ENCODE measurements at places on chromosomes 2 and 18.
A peak's percentile ranks its signal among the peaks of the same experiment; 100 is the strongest.

DNA sequence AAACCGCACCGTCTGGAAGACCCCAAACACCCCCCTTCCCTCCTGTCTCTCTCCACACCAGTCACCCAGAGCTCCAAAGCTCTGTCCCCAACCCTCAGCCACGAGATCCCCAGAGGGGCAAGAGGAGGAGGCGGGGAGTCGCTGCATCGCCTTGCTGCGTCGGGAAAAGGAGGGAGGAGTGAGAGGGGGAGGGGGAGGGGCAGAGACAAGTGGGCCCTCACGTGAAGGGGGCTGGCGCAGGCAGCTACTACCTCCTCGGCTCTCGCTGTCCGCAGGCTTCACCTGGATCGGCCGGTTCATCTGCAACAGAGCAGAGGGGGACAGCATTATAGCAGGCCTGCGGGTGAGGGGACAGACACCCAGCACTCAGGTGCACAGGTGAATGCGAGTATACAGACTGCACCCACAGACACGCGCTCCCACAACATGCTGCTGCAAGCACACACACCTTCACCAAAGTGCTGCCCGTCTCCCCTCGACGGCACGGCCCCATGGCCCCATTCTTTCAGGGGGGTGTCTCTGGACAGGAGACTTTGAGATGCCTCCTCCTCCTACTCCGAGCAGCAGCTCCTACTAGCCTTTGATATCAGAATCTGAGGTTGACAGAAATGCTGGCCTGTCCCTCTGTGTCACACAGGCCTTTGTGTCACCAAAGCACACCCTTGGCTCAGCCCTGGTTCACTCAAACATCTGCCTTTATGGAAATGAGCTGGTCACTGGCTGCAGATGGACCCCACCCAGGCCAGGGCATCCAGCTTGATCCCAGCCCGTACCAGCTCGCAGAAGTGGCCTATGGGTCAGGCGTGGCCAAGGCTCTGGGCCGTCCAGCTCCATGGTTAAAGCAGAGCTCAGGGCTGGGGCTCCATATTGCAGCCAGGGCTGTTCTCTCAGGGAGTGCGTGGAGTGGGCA is 243.8 kb downstream of the CELF4 start:
- H3K27me3 ChIP-seq, result no peaks in the 10 kb centered on the region
- H3K36me3 ChIP-seq, result no peaks in the 10 kb centered on the region
- no peak overlapping the region for H3K27ac ChIP-seq
- no peaks in the 10 kb centered on the region for H3K4me1 ChIP-seq
- no peak for DNase-seq
- H3K4me3 ChIP-seq, result no peak overlapping the region

GRCh38 chr2:236688563-236689392 is 119.2 kb downstream of the ACKR3 start:
- H3K27me3 ChIP-seq, result no peaks in the 10 kb centered on the region
- no peaks in the 10 kb centered on the region for H3K36me3 ChIP-seq
- DNase-seq, result no peak
- H3K27ac ChIP-seq, result no peak overlapping the region
- no peak overlapping the region for H3K4me3 ChIP-seq

GRCh38 chr2:190527918-190528317 is 6.6 kb downstream of the NEMP2 start:
- H3K4me1 ChIP-seq, result peaks cover 35% of the 10 kb centered on the region
- H3K27me3 ChIP-seq, result no peaks in the 10 kb centered on the region
- DNase-seq, result no peak
- no peak overlapping the region for H3K27ac ChIP-seq

GRCh38 chr18:10259901-10260300 is 194.5 kb upstream of the APCDD1 start:
- H3K27ac ChIP-seq, result no peak overlapping the region
- no peaks in the 10 kb centered on the region for H3K4me1 ChIP-seq
- H3K27me3 ChIP-seq, result no peaks in the 10 kb centered on the region
- no peak overlapping the region for H3K4me3 ChIP-seq

DNA sequence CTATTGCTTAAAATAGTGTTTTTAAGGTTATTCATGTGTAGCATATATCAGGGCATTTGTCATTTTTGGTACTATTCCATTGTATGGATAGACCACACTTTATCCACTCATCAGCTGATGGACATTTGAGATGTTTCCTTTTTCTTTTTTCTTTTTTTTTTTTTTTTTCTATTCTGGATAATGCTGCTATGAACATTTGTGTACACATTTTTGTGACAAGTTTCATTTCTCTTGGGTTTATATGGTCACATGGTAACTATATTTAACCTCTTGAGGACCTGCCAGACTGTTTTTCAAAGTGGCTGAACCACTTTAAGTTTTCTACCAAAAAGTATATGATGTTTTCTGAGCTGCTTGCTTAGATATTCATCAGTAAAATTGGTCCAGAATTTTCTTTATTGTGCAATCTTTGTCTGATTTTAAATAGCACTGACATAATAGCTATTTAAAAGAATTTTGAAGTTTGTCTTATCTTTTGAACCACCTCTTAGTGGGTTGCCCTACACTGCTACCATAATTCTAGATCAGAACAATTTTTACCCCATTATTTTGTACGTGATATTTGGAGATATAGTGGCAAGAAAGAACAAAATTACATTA is 219.4 kb upstream of the SIX3 start:
- DNase-seq, result no peak
- no peaks in the 10 kb centered on the region for H3K4me1 ChIP-seq
- H3K27me3 ChIP-seq, result no peaks in the 10 kb centered on the region

- H3K4me3 ChIP-seq, result no peak overlapping the region
- no peak overlapping the region for H3K27ac ChIP-seq
- DNase-seq, result no peak
- H3K4me1 ChIP-seq, result no peaks in the 10 kb centered on the region
These were observed 127.8 kb downstream of the TPGS2 start for GRCh38 chr18:36700955-36701354.

GRCh38 chr2:72755647-72756423 is 70.0 kb downstream of the EXOC6B start:
- no peaks in the 10 kb centered on the region for H3K36me3 ChIP-seq
- DNase-seq, result no peak
- H3K27ac ChIP-seq, result no peak overlapping the region
- no peaks in the 10 kb centered on the region for H3K4me1 ChIP-seq
- H3K4me3 ChIP-seq, result no peak overlapping the region
- no peaks in the 10 kb centered on the region for H3K27me3 ChIP-seq

GRCh38 chr2:236341067-236341466 is 76.9 kb upstream of the ASB18 start:
- no peaks in the 10 kb centered on the region for H3K36me3 ChIP-seq
- no peak overlapping the region for H3K4me3 ChIP-seq
- H3K27me3 ChIP-seq, result no peaks in the 10 kb centered on the region
- H3K4me1 ChIP-seq, result no peaks in the 10 kb centered on the region

GRCh38 chr2:181457741-181458425 is 697 bp downstream of the ITGA4 start:
- DNase-seq, result peak; percentile 38
- H3K27me3 ChIP-seq, result no peaks in the 10 kb centered on the region
- H3K27ac ChIP-seq, result peak overlapping the region; percentile 86
- peak overlapping the region; percentile 91 for H3K4me3 ChIP-seq
- peaks cover 37% of the 10 kb centered on the region for H3K4me1 ChIP-seq

- H3K4me1 ChIP-seq, result no peaks in the 10 kb centered on the region
- H3K4me3 ChIP-seq, result no peak overlapping the region
- H3K27ac ChIP-seq, result no peak overlapping the region
- DNase-seq, result no peak
- no peaks in the 10 kb centered on the region for H3K36me3 ChIP-seq
These were observed 25.5 kb downstream of the LYPD6 start for GRCh38 chr2:149355716-149356422.

DNA sequence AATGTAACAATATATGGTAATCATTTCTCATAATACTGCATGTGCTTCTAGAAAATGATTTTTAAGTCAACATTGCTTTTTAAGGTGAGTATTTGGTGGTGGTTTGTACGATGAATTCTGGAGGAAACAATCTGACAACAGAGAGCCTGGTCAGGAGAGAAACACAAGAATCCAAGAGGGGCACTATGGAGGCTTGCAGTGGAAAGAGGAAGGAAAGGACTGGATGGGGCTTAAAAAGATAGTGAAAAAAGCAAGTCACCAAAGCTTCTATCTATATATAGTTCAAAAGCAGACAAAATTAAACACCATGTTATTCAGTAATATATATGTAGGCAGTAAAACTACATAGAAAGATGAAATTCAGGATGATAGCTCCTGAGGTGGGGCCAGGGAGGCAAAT is 109.4 kb upstream of the SERTAD2 start:
- no peak overlapping the region for H3K4me3 ChIP-seq
- H3K27me3 ChIP-seq, result no peaks in the 10 kb centered on the region
- DNase-seq, result no peak
- H3K4me1 ChIP-seq, result peaks cover 6% of the 10 kb centered on the region
- H3K36me3 ChIP-seq, result no peaks in the 10 kb centered on the region
- no peak overlapping the region for H3K27ac ChIP-seq

DNA sequence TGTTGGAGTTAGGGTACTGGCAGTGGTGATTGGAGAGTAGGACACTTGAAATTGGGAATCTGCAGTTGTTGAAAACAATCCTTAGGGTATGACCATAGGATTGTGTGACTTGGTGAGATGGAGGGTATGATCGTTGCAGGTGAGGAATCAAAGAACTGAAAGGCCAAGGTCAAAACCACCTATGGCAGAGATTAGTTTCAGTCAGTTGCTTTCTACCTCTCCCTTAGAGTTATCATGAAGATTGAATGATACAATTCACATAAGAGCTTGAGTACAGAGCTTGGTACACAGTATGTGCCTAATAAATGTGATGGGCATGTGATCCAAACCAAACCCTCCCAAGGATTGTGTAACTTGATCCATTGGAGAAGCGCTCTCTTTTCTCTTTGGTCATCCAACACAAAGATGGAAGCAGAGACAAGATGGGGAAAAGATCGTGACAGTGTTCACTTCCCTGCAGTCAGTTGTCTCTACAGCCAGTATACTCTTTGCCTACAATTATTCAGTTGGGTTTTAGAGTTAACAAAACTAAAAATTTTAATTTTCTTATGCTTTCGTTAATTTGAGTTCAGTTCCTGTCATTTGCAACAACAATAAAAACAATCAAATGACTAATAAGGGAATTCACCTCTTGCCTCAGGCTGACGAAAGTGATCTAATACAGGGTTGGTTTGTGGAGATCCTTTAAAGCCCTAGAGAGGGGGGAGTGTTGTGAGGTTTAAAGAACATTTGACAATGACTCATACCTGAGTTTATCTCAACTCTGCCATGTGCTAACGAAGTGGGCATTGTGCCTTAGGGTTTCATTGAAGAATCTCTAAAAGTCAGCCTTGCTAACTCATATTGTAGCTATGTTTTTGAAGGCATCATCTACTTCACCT is 14.8 kb upstream of the SMAD2 start:
- H3K36me3 ChIP-seq, result no peaks in the 10 kb centered on the region
- no peak overlapping the region for H3K27ac ChIP-seq
- no peaks in the 10 kb centered on the region for H3K4me1 ChIP-seq
- H3K4me3 ChIP-seq, result no peak overlapping the region
- no peak for DNase-seq

DNA sequence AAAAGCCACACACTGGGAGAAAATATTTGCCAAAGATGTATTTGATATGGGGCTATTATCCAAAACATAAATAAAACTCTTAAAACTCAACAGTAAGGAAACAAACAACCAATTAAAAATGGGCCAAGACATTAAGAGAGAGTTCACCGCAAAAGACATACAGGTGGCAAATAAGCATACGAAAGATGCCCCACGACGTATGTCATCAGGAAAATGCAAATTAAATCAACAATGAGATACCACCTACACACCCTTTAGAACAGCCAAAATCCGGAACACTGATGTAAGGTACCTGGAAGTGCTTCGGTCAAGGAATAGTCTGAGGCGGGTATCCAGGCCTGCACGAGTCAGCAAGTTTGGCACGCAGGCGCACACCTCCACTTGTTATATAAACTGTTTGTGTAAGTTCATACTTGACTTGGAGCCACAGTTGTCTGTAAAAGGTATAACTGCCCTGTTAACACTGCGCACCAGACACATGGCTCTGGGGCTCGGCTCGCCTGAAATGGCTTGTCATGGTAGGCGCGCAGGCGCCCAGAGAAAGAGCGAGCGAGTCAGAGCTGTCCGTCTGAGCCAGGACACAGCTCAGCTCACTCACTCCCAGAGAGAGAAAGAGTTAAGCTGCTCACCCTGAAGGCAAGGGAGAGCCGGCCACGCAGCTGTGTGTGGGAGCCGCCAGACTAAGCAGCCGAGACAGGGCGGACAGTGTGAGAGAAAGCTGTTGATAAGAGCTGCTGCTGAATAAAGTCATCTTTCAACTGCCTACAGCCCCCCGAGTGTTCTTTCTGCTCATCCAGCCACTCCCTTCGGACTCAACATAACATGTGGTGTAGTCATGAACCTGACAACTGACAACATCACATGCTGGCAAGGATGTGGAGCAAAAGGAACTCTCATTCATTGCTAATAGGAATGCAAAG is 87.3 kb downstream of the HNRNPLL start:
- no peak for DNase-seq
- H3K36me3 ChIP-seq, result no peaks in the 10 kb centered on the region
- H3K27me3 ChIP-seq, result no peaks in the 10 kb centered on the region
- no peak overlapping the region for H3K4me3 ChIP-seq
- H3K27ac ChIP-seq, result no peak overlapping the region

GRCh38 chr2:59195851-59196250 is 954.7 kb upstream of the FANCL start:
- H3K4me1 ChIP-seq, result no peaks in the 10 kb centered on the region
- H3K27me3 ChIP-seq, result no peaks in the 10 kb centered on the region
- no peak overlapping the region for H3K4me3 ChIP-seq
- DNase-seq, result no peak
- no peaks in the 10 kb centered on the region for H3K36me3 ChIP-seq

DNA sequence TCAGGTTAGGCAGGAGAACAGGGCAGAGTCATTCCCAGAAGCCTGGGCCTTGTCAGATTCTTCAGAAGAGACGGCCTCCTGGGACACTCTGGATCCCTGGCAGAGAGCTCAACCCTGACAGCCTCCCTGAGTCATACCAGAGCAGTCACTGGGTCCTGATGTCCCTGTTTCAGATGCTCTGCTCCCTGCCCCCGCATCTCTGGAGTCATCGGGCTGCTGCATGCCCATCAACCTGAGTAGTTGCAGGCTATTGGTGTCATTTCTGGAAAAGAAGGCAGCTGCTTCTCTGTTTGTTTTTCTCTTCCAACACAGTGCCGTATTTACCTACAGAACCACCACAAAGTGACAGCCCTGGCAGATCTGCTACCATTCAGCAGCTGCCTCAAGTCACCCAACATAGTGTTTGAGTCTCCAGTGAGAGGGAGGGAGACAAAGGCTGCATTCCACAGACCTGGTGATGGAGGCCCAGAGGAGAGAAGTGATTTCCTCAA is 145.1 kb downstream of the B3GNT2 start:
- H3K36me3 ChIP-seq, result no peaks in the 10 kb centered on the region
- no peaks in the 10 kb centered on the region for H3K4me1 ChIP-seq
- H3K27me3 ChIP-seq, result no peaks in the 10 kb centered on the region
- no peak for DNase-seq
- no peak overlapping the region for H3K4me3 ChIP-seq

DNA sequence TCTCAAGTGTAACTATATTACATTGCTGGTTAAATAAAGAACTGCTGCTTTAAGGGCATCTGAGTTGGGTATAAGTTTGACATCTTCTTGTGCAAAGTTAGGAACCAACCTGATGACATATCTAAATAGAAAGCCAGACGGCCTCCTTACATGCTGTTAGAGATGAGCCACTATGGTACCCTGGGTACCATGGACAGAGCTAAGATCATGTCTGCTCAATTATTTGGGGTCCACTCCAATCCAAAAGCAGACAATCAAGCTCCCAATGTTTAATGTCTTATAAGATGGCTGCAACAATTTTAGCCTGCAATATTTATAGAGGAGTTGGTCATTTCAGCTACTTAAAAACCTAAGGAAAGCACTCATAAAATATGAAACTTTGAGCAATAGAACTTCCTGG is 86.2 kb downstream of the UPP2 start:
- H3K4me3 ChIP-seq, result no peak overlapping the region
- H3K4me1 ChIP-seq, result peaks cover 27% of the 10 kb centered on the region
- DNase-seq, result no peak
- no peaks in the 10 kb centered on the region for H3K27me3 ChIP-seq
- no peak overlapping the region for H3K27ac ChIP-seq
